ENCODE measurements at places on chromosomes 3 and 15. TPM values are rescaled to one million over a fixed set of nuclear protein-coding genes. Genes with fewer than 3 reads are reported as not detected.

Gene CCNB2
- not detected for polyA plus RNA-seq

Gene KCNMB2
- polyA plus RNA-seq = not detected

Gene MITF
- not detected for polyA plus RNA-seq

Gene SI
- polyA plus RNA-seq = not detected
